ENCODE measurements at places on chromosomes 1 and 21.

- no peak for DNase-seq
These were observed 20.0 kb downstream of the HDAC1 start for GRCh38 chr1:32311709-32312393.

- DNase-seq, result no peak
These were observed 15.3 kb downstream of the NPHP4 start for GRCh38 chr1:5976726-5977493.

GRCh38 chr1:221813887-221814286 is 72.0 kb upstream of the DUSP10 start:
- DNase-seq, result no peak

DNA sequence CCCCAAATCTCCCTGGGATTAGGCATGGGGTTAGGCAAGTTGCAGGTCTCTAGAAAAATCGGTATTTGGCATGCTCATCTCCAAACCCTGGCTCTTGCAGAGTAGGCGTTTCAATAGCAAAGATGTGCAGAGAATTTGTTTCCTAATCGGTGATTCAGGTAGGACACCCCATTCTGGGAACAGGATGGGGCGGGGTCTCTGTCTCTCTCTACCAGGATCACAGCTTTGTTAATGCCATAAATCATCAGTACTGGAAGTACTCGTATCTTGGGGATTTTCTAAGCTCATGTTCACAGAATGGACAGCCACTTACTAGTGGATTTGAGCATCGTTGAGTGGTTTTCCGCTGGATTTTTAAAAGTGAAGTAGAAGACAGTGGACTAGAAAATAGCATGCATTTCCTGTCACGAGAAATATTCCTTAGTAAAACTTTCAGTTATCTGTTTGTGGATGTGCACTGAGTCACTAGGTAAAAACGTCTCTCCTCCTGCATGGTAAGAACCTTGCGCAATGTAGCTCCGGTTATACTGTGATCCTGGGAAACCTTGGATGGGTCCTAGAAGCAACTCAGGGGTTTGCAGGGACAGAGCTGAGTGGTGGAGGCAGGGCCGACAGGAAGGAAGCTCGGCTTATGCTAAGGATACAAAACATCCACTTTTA is 5.1 kb downstream of the TMEM51 start:
- no peak for DNase-seq

DNA sequence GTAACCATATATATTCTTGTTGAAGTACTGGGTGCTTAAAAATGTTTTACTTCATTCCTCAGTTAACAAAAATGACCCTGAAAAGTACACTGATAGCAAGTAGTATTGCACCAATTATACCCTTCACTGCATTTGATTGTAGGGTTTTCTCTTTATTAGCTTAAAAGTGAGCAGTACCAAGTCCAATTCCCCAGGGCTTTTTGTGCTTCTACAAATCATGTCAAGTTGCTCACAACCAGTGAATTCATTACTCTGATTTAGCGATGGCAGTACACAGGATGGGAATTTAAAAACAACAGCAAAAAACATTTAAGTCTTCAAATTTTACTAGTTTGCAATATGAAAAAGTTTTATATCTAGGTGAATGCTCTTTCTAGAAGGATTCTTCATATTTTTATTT is 436.4 kb downstream of the PTBP2 start:
- DNase-seq, result no peak

DNA sequence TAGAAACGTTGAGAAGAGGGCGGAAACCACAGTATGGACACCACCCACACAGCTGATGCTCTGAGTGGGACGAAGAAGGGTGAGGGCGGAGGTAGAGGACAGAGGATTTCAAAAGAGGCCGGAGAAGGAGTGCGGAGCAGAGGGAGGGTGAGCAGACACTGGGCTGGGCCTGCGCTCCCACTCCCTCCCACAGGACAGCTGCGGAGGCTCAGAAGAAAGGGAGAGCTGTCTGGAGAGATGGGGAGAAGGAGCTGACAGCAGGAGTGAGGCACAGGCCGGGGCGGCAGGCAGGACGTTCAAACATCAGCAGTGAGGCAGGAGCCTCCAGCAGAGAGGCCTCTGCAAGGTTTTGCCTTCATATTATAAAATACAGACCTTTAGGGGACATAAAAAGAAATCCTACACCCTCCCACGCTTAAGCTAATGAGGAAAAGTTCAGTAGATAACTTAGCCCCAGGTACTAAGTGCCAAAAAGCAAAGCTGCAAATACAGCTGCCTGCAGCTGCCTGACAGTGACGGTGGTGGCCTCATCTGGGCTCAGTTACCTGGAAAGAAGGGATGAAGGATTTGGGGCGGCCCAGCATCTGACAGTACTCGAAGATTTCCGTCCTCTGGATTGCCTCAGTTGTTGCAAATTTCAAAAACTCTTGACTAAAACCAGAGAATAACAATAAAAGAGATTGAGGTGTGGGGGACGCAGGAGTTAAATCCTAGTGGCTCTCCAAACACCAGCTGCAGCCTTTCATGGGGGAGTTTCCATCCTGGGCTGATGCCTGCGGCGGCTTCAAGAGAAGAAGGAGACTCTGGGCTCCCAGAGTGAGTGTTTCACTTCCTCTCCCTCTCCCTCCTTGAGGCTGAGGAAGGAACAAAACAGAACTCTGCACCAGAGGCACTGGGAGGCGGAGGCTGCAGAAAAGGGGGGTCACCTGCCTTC is 25.6 kb downstream of the SEC16B start:
- no peak for DNase-seq
